Right renal pelvis (tissue), 4 donors: ENCODE measurements at places on chromosomes 6 and 20.

DNA sequence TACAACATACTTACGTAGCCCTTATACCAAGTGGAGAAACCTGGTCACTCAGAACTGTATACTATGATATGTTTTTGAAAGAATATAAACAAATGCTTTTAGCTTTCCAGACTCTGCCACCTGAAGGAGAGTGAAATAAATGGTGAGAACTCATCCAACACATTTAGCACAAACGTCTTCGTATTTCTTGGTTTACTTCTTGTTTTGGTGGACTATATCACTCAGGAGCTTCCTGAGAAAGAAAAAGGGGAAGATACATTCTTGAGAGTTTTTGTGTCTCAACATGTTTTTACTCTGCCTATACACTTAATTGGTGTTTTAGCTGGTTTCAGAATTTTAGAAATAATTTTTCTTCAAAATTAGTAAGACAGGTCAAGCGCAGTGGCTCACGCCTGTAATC is 19.4 kb upstream of the CTAGE9 start:
- DNase-seq: no peak

- no peak for DNase-seq
Measured at GRCh38 chr20:5770987-5771318, 20.8 kb downstream of the SHLD1 start.

DNA sequence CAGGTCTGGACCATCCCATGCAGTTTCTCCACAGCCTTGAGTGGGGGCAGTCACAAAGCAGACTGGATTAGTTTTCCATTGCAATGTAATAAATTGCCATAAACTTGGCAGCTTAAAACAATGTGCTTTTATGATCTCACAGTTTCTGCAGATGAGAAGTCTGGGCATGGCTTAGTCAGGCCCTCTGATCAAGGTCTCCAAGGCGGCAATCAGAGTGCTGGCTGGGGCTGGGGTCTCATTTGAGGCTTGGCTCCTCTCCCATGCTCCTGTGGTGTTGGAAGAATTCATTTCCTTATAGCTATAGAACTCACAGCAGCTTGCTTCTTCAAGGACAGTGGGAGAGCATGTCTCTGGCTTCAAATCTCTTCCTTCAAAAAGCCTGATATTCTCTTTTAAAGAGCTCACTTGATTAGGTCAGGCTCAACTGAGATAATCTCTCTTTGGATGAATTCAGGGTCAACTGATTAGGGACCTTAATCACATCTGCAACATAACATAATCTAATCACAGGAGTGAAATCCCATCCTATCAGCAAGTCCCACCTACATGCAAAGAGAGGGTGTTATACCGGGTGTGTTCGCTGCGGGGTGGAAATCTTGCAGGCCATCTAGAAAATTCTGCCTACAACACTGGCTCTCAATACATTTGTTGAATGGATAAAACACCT is 77.4 kb upstream of the SULF2 start:
- no peak for DNase-seq

- no peak for DNase-seq
Measured at GRCh38 chr6:157232161-157232895, 91.0 kb downstream of the TMEM242 start.

DNA sequence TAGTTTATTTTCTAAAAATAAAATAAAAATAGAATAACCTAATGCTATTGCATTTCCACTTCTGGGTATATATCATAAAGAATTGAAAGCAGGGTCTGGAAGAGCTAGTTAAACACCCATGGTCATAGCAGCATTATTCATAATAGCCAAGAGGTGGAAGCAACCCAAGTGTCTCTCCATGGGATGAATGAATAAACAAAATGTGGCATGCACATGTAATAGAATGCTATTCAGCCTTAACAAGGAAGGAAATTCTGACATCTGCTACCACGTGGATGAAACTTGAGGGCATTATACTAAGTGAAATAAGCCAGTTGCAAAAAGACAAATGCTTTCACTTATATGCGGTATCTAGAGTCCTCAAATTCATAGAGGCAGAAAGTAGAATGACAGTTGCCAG is 130.8 kb downstream of the TIAM2 start:
- no peak for DNase-seq

- no peak for DNase-seq
Measured at GRCh38 chr20:21114584-21114983, 8.4 kb upstream of the LINC00237 start.

DNA sequence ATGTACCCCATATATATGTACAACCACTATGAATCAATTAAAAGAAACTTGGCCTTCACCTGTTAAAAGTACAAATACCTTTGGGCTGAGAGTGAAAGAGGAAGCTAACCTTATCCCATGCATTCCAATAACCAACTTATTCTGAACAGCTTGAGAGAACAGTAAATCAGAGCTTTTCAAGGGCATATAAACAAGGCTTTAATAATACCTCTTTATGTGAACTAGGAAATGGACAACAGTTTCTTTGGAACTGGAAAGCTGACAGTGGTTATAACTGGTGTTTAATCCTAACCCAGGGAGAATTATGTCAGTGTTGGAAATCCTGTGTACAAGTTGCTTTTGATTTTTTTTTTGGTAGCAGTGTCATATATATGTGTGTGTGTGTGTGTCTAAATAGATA is 170.5 kb downstream of the TFAP2B start:
- no peak for DNase-seq

- DNase-seq: no peak
Measured at GRCh38 chr6:10759312-10759839, 11.8 kb downstream of the TMEM14B start.

GRCh38 chr6:38671885-38672467 is 31.0 kb downstream of the GLO1 start:
- peak; percentile 7 for DNase-seq

- DNase-seq: no peak
Measured at GRCh38 chr20:13046409-13046808, 37.6 kb downstream of the SPTLC3 start.

- DNase-seq: no peak
Measured at GRCh38 chr20:12030470-12030869, 112.8 kb downstream of the BTBD3 start.

DNA sequence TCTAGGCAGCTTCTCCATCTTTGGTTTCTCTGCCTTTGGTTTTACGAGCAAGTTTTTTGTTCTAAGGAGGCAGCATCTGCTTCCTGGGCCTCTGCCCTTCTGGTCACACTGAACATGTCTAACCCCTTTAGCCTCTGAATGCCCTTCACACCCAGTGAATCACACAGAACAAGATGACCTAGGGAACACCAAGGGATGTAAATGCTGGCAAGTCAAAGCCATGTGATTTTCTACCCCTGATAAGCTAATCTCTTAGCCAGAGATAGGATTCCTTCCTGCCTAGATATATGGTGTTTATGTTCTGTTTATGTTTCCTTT is 7.2 kb upstream of the BPIFB6 start:
- no peak for DNase-seq

- DNase-seq: no peak
Measured at GRCh38 chr6:3291346-3291745, 32.6 kb downstream of the PSMG4 start.

GRCh38 chr6:86487660-86488221 is 449.6 kb upstream of the HTR1E start:
- no peak for DNase-seq

DNA sequence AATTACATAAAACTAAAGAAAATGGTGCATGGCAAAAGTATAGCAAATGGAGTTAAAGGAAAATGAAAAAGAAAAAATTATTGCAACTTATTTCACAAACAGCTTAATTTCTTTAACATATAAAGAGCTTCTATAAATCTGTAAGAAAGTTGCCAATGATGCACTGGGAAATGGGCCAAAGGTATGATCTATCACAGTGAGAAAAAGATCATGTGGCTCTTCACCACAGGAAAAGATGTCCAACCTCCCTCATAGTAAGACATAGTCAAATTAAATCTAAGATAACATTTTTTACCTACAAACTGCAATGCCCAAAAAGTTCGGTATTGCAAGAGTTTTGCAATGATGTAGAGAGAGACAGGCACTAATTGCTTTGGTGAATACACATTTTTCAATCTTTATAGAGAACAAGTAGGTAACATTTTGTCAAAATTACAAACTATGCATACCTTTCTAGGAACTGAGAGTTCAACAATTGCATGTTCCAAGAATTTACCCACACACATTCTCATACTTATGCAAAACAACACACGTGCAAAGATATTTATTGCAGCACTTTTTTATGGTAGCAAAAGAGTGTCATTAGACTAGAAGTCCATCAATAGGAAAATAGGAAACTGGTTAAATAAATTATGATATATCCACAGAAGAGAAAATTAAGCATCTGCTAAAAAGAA is 372.6 kb downstream of the QKI start:
- DNase-seq: no peak

DNA sequence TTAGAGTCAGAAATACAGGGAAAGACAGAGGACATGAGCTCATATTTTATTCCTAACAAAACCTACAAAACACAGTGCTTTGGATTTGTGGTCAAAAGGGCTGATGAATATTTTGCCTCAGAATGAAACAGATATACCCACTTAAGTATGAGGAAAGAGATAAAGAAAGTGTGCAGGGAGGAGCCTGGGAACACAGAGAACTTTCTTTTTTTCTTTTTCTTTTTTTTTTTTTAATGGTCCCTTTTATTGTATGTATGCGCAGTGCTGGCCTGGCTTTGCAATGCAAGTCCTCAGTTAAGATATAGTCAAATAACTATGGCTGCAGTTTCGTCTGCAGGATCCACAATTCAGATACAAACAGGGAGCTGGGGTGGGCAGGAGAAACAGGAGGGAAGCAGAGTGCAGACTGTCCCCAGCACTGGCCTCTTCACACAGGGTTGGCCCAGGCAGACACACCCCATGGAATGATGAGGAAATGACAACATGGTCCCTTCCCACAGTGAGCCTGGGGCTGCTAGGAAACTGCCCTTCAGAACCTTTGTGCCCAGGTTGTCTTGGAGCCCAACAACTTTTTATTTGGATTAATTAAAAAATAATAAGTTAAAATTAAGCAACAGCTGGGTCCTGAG is 629.8 kb upstream of the AGPAT4 start:
- DNase-seq: no peak

- DNase-seq: no peak
Measured at GRCh38 chr6:149634315-149634714, 14.2 kb downstream of the KATNA1 start.

- no peak for DNase-seq
Measured at GRCh38 chr6:89323511-89323971, 8.4 kb upstream of the GABRR2 start.

DNA sequence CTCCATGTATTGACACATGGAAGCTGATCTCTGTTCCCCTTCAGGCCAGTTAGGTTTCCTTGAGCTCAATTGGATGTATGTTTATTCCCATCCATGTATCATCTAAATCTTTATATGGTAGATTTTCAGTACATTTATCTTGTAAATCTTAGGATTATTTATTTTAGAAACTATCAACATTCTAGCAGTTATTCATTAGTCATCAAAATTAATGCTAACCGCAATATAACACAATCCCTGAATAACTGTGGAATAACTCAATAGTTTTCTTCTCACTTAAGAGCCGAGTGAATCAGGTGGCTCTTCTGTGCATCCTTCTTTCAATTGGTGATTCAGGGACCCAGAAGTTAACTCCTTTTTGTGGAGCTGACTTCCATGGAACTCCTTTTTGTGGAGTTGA is 15.5 kb upstream of the TBX18 start:
- no peak for DNase-seq

- DNase-seq: no peak
Measured at GRCh38 chr6:33490198-33490597, 35.8 kb downstream of the ZBTB9 start.

DNA sequence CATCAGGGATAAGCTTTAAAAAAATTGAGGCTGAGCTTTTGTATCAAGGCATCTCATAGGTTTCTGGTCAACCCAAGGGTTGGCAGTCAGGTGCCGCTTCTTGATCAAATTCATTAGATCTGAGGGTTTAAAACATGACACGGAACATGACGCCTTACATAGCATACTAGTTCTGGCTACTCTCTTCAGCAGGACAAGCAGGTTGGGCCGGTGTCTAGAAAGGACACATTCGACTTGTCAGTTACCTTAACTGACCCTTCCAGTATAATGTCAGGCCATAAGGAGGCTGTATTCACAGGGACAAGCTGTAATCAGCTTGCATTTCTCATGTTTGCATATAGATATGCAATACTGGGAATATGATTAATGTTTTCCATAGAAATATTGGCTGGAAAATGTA is 65.6 kb downstream of the PHACTR1 start:
- no peak for DNase-seq

DNA sequence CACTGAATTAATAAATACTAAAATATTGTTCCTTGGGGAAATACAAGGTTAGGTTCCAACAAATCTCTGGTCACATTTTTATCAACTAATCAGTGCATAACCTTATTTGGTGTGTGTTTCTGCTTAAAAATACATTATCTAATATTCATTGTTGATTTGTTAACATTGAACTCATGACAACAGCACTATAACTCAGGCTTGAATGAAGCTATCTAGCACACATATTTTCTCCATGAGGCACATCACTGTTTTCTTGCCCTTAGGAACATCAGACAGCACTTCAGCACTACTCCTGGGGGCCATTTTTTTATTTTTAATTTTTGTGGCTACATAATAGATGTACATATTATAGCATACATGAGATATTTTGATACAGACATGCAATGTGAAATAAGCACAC is 277.2 kb upstream of the NT5E start:
- DNase-seq: no peak

DNA sequence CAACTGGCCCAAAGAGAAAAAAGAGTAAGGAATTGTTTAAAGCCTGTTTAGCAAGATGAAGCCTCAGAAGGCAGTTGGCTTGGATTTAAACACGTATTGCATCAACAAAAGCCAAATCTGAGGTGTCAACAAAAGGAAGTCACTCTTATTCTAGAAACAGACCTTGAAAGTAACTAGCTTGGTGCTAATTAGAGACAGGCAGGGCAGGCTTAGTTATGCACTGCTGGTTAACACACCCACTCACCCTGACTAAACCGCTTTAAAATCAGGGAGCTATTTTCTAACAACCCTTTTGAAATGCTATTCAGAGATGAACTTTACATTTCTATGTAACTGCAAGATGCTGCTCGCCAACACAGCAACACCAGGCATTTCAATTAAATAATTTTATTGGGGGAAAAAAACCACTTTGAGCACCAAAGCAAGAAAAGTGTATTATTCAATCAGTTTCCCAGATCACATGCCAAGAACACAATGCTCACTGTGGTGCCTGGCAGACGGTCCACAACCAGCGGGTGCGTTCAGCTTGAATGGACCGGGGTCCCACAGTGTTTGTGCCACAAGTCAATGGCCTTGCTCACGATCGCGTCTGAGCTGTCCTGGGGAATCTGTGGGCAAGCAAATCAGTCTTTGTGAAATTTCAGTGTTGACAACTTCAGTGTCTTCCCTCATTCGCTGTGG is 23.6 kb downstream of the TBC1D7 start:
- no peak for DNase-seq

- DNase-seq: no peak
Measured at GRCh38 chr6:78554341-78554740, 313.0 kb upstream of the IRAK1BP1 start.

DNA sequence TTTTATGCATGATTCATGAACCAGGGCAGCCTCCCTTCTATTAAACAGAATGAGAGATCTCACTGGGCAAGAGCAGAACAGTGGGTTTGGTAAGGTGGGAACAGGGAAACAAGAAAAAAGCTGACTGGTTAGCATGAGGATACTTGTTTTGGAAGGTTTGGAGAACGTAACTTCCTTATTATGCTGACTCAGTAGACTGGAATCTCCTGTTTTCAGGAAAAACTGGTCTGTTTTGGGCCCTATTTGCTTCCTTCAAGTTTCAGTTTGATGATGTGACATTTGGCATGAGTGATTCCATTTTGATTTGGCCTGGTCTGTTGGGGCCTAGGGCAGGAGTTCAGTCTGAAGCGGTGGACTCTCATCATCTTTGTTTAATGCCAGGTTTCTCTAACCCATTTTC is 172.0 kb downstream of the MYLK4 start:
- no peak for DNase-seq
